Activated CD4-positive, alpha-beta memory T cell treated with anti-CD3 and anti-CD28 coated beads for 36 hours (primary cell): ENCODE measurements at places on chromosomes 4 and X. TPM values are rescaled to one million over a fixed set of nuclear protein-coding genes. Genes with fewer than 3 reads are reported as not detected.

Gene SMIM10L2A
- 0.31 TPM for total RNA-seq

Gene TIMP1
- 85.6 TPM for total RNA-seq

DNA sequence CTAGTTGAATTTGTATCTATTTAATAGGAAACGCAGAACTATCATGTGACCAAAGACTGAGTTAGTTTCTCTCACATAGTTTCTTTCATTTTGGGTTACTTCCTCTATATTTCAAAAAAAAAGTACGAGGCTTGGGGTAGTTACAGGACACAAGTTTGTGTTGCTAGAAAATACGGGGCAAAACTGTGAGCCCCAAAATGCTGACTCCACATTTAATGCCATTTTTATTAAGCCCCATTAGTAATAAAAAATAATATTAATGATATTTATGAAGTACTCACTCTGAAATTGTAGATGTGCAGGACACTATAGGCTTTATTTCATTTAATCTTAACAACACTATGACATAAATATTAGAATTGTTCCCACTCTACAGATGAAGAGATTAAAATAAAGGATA, 268.6 kb downstream of the DTHD1 start:
- DNase-seq, result no peak

GRCh38 chr4:83392562-83392961, 57.9 kb upstream of the HPSE start:
- DNase-seq, result no peak

DNA sequence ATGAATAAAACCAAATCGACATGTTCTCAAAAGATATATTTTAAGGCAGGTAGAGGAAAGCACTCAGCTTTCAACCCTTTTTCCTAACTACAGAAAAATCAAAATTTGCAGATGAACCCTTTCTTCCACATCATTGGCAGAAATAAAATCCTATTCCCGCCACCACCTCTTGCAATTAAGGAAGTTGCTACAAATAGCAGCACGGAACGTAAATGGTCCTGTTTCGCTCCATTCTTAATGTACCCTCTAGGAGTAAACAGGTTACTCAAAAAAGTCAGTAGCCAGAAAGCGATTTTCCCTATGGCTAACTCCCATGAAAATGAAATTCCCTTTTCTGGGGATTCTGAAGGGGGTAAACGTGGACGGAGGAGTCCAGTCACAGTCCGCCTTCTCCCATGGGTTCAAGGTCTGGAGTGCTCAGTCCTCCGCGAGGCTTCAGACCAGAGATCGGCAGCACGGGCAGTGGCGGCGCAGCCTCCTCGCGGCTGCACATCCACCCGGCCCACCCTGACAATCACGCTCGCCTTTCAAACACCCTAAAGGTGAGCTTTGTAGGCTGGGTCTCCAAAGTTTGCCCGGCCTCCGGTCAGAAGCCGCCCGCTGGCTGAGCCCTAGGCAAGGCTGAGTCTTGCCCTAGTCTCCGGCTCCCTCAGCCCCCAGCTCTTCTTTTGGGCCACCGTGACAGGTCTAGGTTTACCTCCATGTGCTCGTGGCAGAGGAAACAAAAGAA, 1.8 kb downstream of the ATP11C start:
- DNase-seq, result peak; percentile 17

DNA sequence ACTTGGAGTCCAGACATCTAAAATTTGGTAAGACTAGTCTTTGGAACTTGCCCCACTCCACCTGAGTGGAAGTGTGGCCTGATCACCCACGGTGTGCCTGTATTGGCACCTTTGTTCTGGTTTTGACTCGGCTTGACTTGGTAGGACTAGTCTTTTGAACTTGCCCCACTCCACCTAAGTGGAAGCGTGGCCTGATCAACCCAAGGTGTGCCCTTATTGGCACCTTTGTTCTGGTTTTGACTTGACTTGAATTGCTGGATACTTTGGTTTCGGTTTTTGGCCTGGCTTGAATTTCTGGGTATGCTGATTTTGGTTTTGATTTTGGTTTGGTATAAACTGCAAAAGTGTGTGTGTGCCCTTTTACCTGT, 44.7 kb upstream of the UGT2B7 start:
- DNase-seq, result no peak
